ENCODE measurements at places on chromosomes 12 and 14.

DNA sequence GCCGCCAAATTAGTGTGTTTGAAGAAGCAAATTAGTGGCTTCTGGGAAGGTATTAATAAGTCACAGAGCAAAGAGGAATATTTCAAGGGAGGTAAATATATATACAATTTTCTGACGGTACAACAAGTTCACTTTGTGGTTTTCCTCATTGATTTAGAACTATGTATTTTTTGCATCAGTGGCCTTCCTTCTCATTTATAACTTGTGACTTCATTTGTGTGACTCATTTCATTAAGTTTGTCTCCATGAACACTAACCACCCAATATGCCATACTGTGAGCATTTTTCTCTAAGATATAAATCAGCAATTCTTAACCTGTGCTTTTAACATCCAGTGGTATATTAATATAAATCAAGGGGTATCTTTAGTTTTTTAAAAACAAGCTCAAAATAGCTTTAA, 29.3 kb upstream of the ARHGAP5 start:
- no peak for DNase-seq

GRCh38 chr12:40208707-40209446, 15.9 kb upstream of the LRRK2 start:
- no peak for DNase-seq

GRCh38 chr12:117744418-117744817, 224.4 kb downstream of the KSR2 start:
- DNase-seq, result no peak

GRCh38 chr14:51369814-51370213, 129.8 kb downstream of the TMX1 start:
- no peak for DNase-seq

DNA sequence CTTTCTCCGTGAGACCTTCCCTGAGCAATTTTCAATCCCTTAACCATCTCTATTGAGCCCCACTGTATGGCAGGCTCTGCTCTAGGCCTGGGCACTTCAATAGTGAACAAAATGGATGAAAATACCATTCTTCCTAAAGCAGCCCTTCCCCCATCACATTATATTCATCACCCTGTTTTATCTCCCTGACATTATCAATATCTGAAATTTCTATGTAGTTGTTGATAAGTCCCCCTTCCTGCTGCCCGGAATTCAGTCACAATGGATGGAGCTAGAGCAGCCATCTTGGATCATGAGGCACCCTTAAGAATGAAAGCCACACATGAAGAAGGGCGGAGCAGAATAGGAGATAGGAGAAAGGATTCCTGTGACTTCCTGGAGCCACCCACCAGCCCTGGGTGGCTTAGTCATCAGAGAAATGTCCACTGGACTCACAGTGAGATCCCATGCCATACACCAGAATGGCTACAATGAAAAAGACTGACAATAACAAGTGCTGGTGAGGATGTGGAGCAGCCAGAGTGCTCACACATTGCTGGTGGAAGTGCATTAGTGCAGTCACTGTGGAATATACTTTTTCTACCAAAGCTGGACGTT, 33.9 kb downstream of the SCARB1 start:
- DNase-seq, result no peak

DNA sequence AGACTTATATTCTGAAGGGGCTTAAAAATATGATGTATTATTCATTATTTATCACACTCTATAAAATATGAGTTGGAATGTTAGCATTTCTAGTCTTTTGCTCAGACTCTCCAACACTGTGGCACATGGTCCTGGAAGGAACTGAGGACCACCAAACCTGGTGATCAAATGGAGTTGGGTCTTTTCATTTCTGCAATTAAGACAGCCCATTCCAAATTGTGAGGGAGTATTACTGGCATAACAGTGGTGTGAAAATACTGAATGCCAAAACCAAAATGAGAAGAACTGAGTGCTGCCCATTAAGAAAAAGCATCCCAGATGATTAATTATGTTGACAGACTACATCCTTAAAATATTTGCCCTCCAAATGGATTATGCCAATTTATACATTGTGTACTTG, 90.8 kb downstream of the NPAS3 start:
- DNase-seq, result no peak

- no peak for DNase-seq
Observed at GRCh38 chr14:84409435-84409834, 1120.5 kb upstream of the FLRT2 start.

- no peak for DNase-seq
Observed at GRCh38 chr12:58148405-58148804, 207.0 kb downstream of the ATP23 start.

DNA sequence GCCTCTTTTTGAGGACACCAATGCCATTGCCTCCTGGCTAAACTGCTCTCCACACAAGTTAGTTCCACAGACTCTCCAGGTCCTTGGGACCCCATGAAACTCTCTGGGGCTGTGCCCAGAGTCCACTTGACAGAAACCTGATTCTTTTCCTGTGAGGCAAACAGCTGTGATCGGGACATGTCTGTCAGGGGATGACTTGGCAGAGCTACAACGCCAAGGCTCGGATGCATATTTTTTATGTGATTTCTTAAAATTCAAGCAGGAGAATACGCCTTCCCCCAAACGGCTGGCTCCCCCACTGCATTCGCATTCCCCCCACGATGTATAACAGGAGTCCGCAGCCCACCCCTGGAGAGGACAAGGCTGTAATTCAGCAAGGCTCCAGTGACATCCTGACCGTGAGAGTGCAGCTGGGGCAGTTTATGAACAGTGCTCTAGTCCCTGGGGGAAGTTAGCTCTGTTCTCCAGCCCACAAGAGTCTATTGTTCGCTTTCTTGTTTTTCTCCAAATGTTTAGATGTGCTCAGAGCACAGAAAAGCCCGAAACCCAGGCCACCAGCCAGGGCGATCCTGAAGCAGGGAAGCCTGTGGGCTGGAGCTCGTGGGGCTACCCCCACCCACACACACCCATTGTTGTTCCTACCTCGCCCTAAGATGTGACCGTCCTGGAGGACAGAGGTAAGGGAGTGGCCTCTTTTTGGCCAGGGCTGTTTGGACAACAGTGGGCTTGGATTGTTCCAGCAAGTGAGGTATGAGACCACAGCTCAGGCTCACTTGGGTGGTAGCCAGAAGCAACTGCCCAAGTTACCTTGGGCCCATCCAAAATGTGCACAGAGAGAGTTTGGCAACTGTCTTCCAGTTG, 159.5 kb downstream of the ZFP36L1 start:
- no peak for DNase-seq

Data from chondrocyte (in vitro differentiated cells).